Activated naive CD4-positive, alpha-beta T cell treated with anti-CD3 and anti-CD28 coated beads, Interleukin-2, amount 10 ng/mL, durations not matched to agents 7 days and 5 days (primary cell): ENCODE measurements at places on chromosomes 5 and 9.

DNA sequence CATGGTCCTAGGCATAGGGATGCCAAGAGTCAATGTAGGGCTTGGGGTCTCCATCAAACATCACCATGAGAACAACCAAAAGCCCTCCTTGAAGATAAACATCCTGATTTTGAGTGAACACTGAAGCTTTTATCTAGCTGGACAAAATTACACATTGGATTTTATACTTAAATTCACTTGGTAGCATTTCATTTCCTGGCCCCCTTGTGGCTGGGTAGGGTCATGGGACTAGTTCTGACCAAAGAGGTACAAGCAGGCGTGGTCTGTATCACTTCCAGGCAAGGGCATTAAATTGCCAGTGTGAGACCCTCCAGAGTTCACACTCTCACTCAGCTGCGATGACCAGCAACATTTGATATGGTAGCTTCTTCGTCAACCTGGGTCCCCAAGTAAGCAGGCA is 320.3 kb downstream of the ACTL7B start:
- DNase-seq: no peak

DNA sequence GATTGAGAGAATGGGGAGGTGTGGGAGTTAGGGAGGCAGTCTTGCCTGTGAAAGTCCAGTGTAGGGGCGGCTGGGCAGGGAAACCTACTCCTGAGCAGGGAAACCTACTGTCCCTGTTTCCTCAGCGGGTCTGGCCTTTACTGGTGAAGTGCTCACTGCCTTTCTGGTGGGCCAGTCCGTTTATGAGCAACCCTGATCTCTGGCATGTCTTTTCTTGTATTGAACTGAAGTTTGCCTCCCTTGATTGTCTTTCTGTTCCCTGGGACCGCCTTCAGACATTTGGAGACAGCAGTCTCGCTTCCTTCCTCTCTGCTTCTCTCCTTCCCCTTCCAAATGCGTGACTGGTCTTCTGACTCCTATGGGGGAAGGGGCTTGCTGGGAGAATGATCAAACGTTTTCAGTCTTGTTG is 2.9 kb downstream of the SNX18 start:
- DNase-seq: no peak

GRCh38 chr5:116442095-116442534 is 132.5 kb downstream of the SEMA6A start:
- DNase-seq: no peak

- DNase-seq: no peak
Observed at GRCh38 chr9:126626127-126626925, 12.6 kb downstream of the LMX1B start.

DNA sequence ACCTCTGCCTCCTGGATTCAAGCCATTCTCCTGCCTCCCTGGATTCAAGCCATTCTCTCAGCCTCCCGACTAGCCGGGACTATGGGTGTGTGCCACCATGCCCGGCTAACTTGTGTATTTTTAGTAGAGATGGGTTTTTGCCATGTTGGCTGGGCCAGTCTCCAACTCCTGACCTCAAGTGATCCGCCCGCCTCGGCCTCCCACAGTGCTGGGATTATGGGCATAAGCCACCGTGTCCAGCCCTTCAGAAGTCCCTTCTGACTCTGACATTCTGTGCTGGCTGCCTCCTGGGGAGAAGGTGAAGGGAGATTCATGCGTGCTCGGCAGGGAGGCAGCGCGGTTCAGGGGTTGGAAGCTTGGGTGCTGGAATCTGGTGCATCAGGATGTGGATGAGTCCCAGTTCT is 28.8 kb downstream of the PRRX2 start:
- DNase-seq: no peak

- no peak for DNase-seq
Observed at GRCh38 chr5:50873595-50874277, 207.3 kb downstream of the PARP8 start.

DNA sequence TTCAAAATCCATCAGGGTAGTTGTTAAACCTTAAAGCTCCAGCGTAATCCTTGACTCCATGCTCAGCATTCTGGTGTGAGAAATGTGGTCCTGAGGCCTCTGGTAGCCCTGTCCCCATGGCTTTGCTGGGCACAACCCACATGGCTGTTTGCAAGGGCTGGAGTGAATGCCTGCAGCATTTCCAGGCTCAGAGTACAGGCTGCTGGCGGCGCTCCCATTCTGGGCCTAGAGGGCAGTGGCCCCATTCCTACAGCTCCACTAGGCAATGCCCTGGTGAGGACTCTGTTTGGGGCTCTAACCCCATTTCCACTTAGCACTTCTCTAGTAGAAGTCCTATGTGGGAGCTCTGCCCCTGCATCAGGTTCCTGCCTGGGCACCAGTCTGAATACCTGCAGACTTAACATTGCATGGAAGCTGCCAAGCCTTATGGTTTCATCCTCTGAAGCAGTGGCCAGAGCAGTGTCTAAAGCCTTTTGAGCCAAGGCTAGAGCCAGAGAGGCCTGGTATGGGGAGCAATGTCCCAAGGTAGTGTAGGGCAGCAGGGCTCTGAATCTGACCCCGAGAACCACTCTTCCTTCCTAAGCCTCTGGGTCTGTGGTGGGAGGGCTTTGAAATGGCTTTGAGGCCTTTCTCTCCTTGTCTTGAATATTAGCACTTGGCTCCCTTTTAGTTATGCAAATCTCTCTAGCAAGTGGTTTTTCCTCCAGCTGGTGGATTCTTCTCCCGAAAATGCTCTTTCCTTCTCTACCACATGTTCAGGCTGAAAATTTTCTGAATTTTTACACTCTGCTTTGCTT is 5.8 kb upstream of the ALDH1A1 start:
- DNase-seq: no peak

GRCh38 chr9:71744754-71745521 is 23.4 kb downstream of the CEMIP2 start:
- no peak for DNase-seq

DNA sequence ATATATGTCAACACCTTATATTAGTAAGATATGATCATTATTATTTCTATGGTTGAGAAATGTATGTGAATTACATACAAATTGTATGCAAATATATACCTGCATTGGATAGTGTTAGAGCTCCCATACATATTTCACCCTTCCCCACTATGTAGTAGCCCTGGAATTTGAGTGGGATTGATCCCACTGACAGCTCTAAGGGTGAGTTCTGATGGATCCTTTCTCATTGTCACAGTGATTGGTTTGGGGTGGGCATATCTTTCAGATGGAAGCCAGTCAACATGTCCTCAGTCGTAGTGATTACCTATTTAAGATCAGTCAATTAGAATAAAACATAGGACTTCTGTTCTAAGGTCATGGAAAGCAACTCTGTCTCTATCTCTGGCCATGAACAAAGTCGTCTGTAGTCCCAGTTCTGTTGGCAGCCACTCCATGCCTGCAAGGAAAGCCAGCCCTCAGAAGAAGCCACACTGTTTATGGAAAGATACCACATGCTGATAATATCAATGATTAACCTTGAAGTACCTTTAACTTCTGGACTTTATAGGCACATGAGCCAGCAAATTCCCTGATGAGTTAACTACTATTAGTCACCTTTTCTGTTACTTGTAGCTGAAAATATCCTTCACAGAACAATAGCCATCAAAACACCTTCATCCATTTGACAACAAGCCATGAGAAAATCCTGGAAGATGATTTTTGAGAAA is 5.1 kb upstream of the CCDC192 start:
- DNase-seq: no peak

- DNase-seq: no peak
Observed at GRCh38 chr9:9352877-9353481, 1259.8 kb downstream of the PTPRD start.

- no peak for DNase-seq
Observed at GRCh38 chr9:116045083-116045482, 108.5 kb upstream of the PAPPA start.

GRCh38 chr9:114722937-114723620 is 41.1 kb upstream of the TEX48 start:
- DNase-seq: no peak

DNA sequence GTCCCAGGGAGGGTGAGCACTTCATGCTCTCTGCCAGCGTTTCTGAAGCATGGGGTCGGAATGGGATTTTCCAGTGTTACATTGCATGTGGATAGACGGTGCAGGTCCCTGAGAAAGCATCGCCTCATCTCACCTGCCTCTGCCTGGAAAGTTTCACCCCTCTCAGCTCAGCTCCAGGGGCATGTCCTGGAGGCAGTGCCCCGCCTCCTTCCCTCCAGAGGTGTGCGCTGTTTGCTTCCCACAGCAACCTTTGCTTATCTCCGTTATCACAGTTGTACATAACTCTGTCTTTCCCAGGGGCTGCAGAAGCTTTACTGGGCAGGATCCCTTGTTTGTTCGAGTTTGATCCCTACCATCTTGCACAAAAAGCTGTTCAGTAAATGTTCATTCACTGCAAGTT is 10.7 kb upstream of the CREBRF start:
- DNase-seq: no peak

DNA sequence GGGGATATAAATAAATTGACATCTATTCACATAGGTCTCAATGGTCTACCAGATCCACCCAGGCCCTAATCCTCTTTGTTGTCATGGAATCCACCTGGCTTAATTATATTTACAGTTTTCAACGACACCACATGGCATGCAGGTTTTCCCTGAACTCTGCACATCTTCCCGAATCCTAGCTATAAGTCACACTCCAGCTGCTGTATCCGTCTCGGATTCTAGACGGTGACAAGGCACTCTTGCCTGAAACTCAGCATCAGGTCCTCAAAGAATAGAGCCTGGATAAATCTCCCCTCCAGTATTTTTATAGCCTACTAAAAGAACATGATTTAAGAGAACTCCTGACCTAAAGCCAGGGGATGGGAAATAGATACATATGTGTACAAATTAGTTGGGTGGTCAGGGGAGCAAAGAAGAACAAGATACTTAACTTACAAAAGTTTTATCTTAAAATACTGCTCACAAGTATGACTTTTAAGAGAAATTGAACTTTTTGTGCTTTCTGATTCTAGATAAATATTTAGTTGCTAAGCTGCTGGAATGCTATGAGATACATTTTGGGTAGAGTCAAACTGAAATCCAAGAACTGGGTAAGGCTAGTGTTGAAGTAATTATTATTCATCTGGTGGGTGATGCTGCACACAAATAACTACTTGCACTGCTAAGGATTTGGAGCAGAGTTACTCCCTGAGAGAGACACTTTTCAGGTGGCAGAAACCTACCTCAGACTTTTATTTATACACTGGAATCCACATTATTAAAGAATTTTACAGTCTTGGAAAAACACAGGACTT is 187.3 kb downstream of the EFNA5 start:
- DNase-seq: no peak

DNA sequence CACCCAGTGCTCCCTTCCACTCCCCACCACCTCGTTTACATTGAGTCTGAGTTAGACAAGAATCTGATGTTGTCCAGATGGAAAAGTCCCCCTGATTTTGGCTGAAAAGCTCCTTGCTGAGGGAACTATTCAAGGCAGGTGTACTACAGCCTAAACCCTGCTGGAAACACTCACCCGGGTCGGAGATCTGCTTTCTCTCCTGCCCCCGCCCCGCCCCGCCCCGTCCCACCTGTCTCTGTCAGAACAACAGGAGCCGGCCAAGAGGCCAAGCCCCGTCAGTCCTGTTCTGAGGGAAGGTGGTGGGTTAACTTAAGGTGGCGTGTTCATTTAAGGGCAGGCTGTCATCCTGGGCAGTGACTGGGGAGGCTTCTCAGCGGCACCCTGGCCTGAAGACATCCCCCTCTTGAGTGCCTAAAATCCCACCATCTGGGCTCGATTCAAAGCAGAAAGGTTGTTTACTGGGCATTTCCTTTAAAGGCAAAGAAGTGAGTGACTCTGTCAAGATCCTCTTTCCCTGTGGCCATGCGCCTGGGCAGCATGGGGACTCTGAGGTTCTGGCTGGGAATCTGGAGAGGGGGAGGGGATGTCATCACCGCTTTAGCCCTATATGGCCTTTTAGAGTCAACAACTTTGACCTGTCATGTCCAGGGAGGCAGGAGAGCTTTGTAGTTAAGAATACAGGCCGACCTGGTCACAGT is 71.1 kb upstream of the NEURL1B start:
- DNase-seq: no peak

DNA sequence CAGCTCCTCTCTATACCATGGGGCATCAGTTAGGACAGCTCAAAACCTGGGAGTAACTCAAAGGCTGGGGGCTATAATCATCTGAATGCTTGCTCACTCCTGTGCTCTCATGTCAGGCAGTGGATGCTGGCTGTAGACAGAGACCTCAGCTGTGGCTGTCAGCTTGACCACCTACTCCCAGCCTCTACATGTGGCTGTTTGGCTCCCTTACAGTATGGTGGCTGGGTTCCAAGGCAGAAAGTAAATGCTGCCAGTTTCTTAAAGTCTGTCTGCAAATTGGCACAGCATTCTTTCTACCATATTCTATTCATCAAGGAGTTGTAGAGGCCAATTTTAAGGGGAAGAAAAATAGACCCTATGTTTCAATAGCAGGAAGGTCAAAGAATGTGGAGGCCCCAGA is 66.9 kb downstream of the TMC1 start:
- DNase-seq: no peak

- no peak for DNase-seq
Observed at GRCh38 chr9:11735391-11735790, 957.8 kb upstream of the TYRP1 start.

DNA sequence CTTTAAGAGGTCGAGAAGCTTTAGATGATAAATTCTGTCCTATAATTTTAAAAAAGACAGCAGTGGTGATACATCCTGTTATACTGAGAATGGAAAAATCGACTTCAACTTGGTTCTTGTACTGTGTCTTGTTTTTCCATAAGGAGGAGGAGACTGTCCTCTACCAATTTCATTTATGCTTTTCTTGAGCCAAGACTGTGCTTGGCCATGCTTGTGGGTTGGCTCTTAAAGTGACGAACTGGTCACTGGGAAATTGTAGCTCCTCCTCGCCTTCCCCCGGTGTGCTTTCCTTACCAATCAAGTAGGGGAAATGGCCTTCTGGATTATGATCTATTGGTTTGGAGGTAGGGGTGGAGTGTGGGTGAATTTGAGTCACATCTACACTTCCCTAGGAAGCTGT is 67.1 kb upstream of the HSPB3 start:
- no peak for DNase-seq

GRCh38 chr5:89105171-89105695 is 222.2 kb upstream of the MEF2C start:
- DNase-seq: no peak

DNA sequence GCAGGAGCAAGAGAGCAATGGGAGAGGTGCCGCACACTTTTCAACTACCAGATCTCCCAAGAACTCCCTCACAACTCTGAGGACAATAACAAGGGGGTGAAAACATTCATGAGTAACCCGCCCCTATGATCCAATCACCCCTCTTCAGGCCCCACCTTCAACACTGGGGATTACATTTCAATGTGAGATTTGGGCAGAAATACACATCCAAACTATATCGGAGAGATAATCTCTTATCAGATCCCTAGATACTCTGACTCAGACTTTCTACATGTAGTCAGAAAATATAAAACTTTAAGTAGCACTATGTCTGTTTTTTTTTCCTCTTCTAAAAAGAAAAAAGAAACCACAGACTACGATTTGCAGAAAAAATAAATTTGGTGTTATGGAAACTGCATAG is 1595.9 kb upstream of the NUDT12 start:
- DNase-seq: no peak
